CD8-positive, alpha-beta memory T cell (primary cell): ENCODE measurements at places on chromosomes 11 and 22. TPM values are rescaled to one million over a fixed set of nuclear protein-coding genes. Genes with fewer than 3 reads are reported as not detected.

GRCh38 chr11:19769820-19770219 is 57.2 kb downstream of the NAV2 start:
- no peaks in the 10 kb centered on the region for H3K4me1 ChIP-seq
- no peak overlapping the region for H3K4me3 ChIP-seq
- DNase-seq, result no peak
- H3K27me3 ChIP-seq, result no peaks in the 10 kb centered on the region
- H3K27ac ChIP-seq, result no peak overlapping the region

- no peaks in the 10 kb centered on the region for H3K36me3 ChIP-seq
- no peak overlapping the region for H3K4me3 ChIP-seq
- H3K4me1 ChIP-seq, result no peaks in the 10 kb centered on the region
- DNase-seq, result no peak
- H3K27ac ChIP-seq, result no peak overlapping the region
- no peaks in the 10 kb centered on the region for H3K27me3 ChIP-seq
These were observed 88.9 kb downstream of the BDNF start for GRCh38 chr11:27611390-27611789.

DNA sequence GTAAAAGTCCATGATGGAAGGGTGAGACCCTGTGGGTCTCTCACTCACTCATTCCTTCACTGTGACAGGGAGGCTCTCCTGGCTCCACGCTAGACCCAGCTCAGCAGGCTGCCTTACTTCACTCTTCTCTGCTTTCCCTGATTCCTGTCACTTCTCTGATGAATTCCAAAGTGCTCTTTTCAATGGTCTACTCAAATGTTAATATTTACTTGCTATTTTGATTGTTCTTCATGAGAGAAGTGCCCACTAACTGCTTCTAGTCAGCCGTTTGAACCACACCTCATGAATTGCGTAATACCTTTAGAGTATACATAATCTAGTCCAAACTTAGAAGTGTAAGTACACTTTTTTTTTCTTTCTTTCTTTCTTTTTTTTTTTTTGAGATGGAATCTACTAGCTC is 1350.2 kb upstream of the RAG2 start:
- H3K36me3 ChIP-seq, result no peaks in the 10 kb centered on the region
- no peaks in the 10 kb centered on the region for H3K4me1 ChIP-seq
- no peaks in the 10 kb centered on the region for H3K27me3 ChIP-seq
- DNase-seq, result no peak

DNA sequence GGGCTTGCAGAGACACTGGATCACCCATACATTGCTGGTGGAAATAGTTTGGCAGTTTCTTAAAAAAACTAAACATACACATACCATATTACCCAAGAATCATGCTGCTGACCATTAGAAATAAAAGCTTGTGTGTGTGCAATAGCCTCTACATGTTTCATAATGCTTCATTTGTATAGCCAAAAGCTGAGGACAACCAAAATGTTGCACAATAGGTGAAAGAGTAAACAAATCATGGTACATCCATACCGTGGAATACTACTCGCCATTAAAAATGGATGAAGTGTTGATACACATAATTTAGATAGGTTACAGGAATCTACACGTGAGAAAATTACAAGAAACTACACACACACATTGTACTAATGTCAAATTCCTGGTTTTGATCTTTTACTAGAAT is 6.5 kb downstream of the KBTBD3 start:
- H3K4me3 ChIP-seq, result no peak overlapping the region
- H3K27me3 ChIP-seq, result no peaks in the 10 kb centered on the region
- H3K36me3 ChIP-seq, result peaks cover 3% of the 10 kb centered on the region
- no peaks in the 10 kb centered on the region for H3K4me1 ChIP-seq
- no peak overlapping the region for H3K27ac ChIP-seq
- DNase-seq, result no peak

GRCh38 chr11:45974806-45975205 is 52.4 kb downstream of the LARGE2 start:
- no peak overlapping the region for H3K4me3 ChIP-seq
- H3K27ac ChIP-seq, result no peak overlapping the region
- H3K4me1 ChIP-seq, result no peaks in the 10 kb centered on the region
- no peak for DNase-seq

GRCh38 chr22:19723983-19724827 is 866 bp downstream of the GP1BB start:
- H3K27me3 ChIP-seq, result peaks cover 9% of the 10 kb centered on the region
- H3K27ac ChIP-seq, result peak overlapping the region; percentile 67
- H3K36me3 ChIP-seq, result peaks cover 7% of the 10 kb centered on the region
- DNase-seq, result no peak
- peaks cover 10% of the 10 kb centered on the region for H3K4me1 ChIP-seq

DNA sequence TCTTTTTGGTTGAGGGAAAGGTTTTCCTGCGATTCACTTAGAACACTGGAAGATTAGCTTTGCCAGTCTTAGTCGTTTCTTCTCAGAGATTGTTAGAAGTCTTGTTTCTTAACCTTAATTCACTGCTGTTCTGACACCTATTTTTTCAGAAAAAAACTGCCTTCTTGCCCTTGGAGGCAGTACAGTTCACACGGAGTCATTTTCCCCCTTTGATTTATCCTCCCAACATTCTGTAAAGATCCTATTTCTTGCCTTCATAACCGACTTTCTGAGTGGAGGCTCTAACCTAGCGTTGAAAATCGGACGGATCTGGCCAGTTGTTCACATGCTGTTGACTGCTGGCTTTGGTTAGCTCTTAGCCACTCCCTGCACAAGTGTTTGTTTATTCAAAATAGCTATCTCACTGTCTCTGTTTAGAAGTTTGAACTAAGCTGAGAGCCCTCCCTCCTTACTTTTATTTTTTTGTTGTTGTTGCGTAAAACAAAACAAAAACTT is 737 bp downstream of the BCL2L13 start:
- H3K4me3 ChIP-seq, result peak overlapping the region; percentile 85
- DNase-seq, result peak; percentile 24
- H3K36me3 ChIP-seq, result no peaks in the 10 kb centered on the region
- H3K27ac ChIP-seq, result peak overlapping the region; percentile 97
- peaks cover 25% of the 10 kb centered on the region for H3K4me1 ChIP-seq

DNA sequence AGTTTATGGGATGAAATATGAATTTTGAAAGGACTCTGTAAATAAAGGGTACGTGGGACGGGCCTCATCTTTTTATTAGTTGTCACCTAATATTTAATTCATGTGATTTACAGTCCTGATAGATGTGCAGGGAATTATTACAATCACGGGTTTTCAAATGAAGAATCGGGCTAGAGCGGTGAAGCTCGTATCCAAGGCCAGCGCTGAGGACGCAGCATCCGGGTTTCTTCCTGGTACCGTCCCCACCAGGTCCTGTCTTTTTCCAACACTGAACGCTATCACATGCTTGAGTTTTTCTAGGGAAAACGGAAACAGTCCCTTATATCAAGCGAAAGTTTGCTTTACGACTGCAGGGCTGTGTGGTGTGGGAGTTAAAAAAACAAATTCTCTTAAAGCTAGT is 787 bp downstream of the SMDT1 start:
- peak overlapping the region; percentile 92 for H3K27ac ChIP-seq
- no peak for DNase-seq
- H3K4me3 ChIP-seq, result peak overlapping the region; percentile 81
- peaks cover 18% of the 10 kb centered on the region for H3K4me1 ChIP-seq

DNA sequence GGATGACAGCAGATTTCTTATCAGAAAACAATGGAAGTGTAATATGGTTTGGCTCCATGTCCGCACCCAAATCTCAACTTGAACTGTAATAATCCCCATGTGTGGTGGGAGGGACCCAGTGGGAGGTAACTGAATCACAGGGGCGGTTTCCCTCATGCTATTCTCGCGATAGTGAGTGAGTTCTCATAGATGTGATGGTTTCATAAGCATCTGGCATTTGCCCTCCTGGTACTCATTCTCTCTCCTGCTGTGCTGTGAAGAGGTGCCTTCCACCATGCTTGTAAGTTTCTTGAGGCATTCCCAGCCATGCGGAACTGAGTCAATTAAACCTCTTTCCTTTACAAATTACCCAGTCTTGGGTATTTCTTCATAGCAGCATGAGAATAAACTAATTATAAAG is 81.0 kb upstream of the SCUBE2 start:
- H3K27ac ChIP-seq, result no peak overlapping the region
- H3K4me1 ChIP-seq, result no peaks in the 10 kb centered on the region
- H3K27me3 ChIP-seq, result no peaks in the 10 kb centered on the region
- peaks cover 20% of the 10 kb centered on the region for H3K36me3 ChIP-seq

JAML gene
- 363 TPM for total RNA-seq

MGAT3 gene
- 0.27 TPM for total RNA-seq
